ENCODE measurements at places on chromosomes 11 and 22.

DNA sequence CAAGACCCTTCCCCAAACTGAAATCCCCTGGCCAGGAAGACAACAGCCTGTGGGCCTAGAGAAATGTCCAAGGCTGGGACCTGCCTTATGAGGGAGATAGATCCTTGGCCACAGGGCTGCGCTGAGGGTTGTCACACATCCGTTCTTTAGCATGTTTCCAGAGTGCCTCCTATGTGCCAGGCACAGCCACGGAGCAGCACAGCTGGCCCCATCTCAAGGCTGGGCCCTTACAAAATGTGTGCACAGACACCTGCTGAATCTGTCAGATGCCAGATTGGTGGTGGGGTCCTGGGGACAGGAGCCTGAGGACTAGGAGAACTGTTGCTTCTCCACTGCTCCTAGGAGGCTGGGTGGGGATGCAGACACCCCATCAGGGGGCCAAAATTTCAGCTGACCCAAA is 11.2 kb downstream of the GRIK4 start:
- DNase-seq = no peak

DNA sequence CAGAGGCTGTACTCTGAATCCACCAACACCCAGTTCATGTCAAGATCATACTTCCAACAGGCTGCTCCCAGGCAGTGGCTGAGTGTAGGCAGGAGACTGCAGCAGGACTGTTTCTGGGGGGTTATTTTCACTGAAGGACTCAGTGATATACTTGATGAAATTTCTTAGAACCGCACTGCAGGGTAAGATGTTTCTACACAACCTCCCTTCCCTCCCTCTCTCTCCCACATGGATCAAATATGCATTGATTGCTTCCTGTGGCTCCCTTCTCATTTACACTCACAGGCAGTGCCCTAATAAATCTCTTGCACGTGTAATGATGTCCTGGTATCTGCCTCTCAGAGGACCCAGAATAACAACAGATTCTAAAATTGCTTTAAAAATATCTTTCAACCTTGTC is 251.3 kb upstream of the CCDC179 start:
- DNase-seq = no peak

GRCh38 chr11:6319704-6320410 is 444 bp downstream of the CAVIN3 start:
- DNase-seq = no peak

DNA sequence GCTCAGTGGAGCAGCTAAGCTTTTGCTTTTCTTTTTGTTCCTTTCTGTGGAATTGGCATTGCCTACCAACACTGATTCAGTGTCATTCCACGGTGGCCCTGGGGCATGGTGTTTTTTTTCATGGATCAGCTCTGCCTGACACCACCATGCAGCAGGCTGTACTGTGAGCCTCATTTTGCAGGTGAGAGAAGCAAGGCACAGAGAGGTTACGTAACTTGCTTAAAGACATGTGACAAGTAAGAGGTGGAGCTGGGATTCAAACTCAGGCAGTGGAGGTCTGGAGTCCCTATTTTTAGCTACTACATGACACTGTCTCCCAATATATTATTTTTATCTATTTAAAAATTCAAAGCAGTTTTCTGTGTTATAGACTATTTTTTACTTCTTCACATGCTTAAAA is 44.4 kb downstream of the APOL3 start:
- DNase-seq = no peak

DNA sequence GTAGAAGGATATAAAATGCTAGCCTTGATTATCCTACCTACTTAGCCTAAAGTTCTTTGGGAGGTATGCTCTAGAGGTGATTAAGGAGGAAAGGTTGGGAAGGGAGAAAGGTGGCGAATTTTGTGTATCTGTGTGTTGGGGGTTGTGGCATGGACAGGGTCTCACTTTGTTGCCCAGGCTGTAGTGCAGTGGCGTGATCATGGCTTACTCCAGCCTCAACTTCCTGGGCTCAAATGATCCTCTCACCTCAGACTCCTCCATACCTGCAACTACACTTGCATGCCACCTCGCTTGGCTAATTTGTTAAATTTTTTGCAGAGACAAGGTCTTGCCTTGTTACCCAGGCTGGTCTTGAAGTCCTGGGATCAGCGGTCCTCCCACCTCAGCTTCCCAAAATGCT is 1094.8 kb downstream of the DLG2 start:
- DNase-seq = no peak

DNA sequence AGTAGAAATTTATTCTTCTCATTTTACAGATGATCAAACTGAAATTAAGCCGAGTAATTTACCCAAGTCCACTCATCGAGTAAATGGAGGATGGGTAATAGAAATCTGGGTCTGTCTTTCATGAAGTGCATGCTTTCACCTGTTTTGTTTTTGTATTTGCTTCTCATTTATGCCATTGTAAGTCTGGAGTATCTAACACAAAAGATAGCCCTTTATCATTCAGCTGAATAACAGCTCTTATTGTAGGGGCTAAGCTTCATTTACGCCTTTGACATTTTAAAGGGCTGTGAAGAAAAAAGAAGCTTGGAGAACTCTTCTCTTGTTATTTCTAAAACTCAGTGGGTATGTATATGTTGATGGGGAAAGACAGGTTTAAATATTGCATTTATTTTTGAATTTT is 1196.2 kb upstream of the TENM4 start:
- DNase-seq = no peak

DNA sequence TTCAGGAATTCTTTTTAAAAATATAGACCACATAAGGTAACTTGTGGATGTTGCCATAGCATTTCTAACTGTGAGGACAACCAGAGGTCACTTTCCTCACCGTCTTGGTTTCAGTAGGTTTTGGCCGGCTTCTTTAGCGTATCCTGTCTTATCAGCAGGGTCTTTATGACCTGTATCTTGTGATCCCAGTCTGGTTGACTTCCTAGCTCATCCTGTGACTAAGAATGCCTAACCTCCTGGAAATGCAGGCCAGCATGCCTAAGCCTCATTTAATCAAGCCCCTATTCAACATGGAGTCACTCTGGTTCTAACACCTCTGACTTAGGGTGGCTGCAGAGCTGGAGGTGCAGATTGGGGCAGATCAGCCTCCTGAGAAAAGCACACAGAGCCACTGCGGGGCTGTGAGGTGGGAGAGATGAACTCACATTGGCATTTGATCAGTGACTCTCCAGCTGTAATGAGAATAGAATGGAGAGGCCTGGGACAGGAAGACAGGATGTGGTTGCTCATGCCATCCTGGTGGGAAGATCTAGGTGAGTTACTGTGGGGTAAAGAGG is 41.1 kb upstream of the TOP3B start:
- no peak for DNase-seq

DNA sequence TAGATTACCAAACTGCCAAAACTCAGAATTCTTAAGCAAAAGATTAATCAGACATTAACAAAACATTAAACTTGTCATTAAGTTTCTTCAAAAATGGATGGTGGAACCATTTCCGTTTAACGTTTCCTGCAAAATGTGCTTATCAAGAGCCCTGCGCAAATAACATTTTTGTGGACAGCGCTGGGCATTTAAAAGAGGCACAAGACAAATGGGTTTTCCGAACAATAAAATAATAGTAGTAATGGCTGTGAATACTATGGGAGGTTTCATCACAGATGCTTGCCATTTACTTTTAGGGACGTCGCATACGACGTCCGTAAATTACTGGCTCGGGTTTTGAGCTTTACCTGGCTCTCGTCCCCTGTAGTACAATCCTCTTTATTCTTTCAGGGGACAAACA is 1.1 kb downstream of the NPAT start:
- DNase-seq = no peak

DNA sequence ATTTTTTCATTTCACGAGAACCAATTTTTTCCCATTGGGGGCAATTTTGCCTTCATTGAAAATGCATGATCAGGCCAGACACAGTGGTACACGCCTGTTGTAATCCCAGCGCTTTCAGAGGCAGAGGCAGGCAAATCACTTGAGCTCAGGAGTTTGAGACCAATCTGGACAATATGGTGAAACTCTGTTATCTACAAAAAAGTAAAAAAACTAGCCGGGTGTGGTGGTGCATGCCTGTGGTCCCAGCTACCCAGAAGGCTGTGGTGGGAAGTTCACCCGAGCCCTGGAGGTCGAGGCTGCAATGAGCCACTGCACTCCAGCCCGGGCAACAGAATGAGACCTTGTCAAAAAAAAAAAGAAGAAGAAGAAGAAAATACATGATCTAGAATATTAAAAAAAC is 19.2 kb upstream of the UPK3A start:
- DNase-seq = no peak

GRCh38 chr11:83717537-83717936 is 431.4 kb upstream of the CCDC90B start:
- DNase-seq = no peak

GRCh38 chr11:97883086-97883485 is 1137.7 kb upstream of the CNTN5 start:
- DNase-seq = no peak

DNA sequence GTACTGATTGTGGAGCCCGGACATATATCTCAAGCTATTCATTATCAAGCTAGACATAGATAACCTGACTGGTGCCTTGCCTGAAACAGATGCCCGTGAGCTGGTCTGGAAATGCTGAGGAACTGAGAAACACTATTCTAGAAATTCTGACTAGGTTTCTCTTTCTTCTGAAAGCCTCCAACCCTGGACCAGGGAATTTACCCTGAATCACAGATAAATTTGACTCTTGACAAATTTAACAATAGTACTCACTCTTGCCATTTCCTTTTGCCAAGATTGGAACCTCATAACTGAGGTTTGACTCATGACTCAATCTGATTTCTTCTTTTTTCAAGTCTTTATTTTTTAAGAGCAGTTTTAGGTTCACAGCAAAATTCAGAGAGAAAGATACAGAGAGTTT is 189.6 kb upstream of the SYN3 start:
- DNase-seq = no peak

GRCh38 chr11:4123218-4123617 is 28.6 kb downstream of the RRM1 start:
- DNase-seq = no peak

DNA sequence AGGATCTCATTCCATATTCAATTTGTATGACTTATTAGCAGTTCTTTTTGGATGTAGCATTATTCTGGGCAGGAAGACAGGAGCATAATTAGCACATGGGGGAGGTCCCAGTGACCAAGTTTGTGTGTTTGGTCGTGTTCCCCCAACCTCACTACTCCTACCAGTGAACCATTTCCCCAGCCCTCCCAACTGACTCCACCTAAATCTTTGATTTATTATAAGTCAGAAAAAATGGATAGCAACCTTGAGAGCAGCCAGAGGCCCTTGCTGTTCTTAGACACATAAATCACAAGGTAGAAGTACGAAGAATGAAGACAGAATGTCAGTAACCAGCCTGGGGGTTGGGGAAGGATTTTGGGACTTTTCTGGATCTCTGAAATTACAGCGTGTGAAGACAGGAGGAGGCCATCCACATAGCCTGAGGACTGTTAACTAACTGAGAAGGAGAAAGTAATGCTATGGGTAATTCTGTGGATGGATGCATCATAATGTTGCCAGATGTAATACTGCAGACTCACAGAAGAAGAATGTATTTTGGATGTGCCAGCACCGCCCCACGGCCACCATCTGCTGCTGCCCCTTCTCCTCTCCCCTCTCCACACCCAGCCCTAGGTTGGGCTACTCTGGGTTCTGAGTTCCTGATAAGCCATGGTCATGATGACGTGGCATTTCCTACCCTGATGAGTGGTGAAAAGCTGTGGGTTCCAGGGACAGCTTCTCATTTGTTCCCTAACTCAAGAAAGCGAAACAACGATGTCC is 124.3 kb upstream of the TTC12 start:
- DNase-seq = no peak

- no peak for DNase-seq
These were observed 99.8 kb upstream of the ALX4 start for GRCh38 chr11:44409558-44410236.

- no peak for DNase-seq
These were observed 1431.4 kb downstream of the BRD1 start for GRCh38 chr22:48396091-48396784.

- DNase-seq = no peak
These were observed 63.5 kb upstream of the DRD2 start for GRCh38 chr11:113538451-113539412.

DNA sequence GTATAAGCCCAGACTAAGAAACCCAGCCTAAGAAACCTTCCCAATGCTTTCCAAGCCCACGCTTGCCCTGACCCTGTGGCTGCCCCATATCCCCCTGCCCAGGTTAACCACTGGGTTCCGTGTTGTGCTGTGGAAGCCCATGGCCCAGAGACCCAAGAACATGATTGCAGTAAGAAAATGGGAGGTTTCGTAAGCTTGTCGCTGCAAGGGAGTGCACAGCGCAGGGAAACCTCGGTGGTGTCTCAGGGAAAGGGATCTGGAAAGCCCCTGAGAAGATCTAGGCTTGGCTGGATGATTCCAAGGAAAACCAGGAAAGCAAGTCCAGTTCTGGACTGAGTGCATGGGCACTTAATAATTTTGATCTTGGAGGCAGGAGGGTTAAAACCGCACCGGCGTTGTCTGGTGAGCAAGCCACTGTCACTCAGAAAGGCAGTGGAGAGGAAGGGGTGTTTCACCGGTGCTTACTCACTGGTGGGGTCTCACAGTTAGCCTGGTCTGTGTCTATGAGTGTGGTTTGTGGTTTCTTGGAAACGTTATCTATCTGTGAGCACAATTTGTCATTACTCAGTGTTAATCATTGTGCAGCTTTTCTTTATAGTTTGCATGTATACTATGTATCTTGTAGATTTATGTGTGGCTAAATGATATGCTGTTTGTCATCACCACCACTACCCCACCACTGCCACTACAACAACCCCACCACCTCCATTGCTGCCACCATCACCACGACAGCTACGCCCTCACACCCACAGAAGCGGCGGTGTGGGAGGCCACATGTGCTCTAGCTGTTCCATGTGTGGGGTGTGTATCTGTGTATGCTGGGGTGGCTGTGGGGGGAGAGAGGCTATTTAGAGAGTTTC is 53.3 kb upstream of the PRDM11 start:
- DNase-seq = no peak

GRCh38 chr11:58127350-58127749 is 2.0 kb upstream of the OR9I1 start:
- DNase-seq = no peak

GRCh38 chr11:12287009-12287373 is 90.4 kb upstream of the PARVA start:
- no peak for DNase-seq

DNA sequence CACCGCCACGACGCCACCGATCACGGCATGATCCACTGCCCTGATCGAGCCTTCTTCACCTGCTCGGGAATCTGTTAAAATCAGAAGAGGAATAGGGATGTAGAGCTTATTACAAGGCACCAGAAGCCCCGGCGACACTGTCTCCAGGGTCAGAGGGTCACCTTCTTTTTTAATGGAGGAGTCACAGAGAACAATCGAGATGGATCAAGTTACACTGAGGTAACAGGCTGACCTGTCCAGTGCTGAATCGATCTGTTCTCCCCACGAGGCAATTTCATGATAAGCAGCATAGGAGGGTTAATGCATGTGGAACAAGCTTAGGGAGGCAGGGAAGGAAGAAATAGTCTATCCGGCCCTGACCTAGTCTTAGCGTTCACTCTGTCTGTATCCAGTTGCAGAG is 325.5 kb downstream of the CADM1 start:
- no peak for DNase-seq

- DNase-seq = no peak
These were observed 19.3 kb downstream of the RFPL1 start for GRCh38 chr22:29457730-29458129.

Measured in stimulated activated CD4-positive, alpha-beta T cell treated with anti-CD3 and anti-CD28 coated beads, Interleukin-2, amount 100 ng/mL, for 4 hours (primary cell).